ENCODE measurements at places on chromosomes 12 and 14.
A peak's percentile ranks its signal among the peaks of the same experiment; 100 is the strongest.

DNA sequence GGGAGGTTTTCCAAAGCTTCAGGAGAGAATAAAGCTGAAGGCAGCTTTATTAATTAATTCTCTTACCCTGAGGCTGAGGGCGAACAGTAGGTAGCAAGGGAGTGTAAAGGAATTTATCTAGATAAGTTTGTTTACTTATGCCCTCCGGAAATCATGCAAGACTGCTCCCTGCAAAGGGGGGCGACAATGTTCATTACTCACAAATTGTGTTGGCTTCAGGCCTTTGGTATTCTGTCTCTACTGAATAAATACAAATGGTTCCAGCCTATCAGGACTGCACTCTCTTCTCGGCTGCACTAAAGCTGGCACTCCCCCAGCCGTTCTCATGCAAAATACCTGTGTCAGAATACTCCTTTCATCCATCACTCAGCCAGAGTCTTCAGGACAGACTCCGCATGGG, 120.8 kb downstream of the PPHLN1 start:
- DNase-seq = no peak

GRCh38 chr12:85076688-85077430, 40.7 kb downstream of the LRRIQ1 start:
- peak; percentile 90 for DNase-seq

DNA sequence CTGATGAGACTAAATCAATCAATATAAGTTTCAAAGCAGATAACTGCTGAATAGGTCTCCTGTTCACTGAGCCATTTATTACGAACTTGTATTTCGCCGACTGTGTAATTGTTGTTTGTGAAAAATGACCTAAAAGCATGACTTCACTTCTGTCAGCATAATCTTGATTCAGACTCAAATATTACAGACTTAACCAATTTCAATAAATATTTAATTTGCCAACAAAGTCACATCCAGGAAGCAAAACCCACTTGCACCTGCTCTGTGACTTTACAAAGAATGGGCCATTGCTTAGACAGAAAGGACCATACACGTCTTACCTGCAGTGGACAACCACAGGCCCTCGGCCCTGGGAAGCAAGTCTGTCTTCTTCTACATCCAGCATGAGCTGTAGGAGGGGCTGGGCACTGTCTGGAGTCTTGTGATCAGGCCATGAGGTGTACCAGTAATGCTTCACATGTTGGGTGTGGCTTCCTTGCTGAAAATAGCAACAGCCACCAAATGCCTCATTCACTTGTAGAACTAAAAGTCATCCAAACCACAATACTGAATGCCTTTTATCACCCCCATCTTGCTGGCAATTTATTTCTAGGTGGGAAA, 23.5 kb upstream of the PTPRB start:
- peak; percentile 96 for DNase-seq

DNA sequence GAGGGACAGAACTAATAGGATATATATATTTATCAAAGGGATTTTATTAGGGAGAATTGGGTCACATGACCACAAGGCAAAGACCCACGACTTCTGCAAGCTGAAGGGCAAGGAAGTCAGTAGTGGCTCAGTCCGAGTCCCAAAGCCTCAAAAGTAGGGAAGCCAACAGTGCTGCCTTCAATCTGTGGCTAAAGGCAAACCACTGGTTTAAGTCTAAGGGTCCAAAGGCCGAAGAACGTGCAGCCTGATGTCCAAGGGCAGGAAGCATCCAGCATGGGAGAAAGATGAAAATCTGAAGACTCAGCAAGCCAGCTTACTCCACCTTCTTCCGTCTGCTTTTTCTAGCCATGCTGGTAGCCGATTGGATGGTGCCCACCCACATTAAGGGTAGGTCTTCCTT, 157.9 kb upstream of the CRY1 start:
- DNase-seq = no peak

DNA sequence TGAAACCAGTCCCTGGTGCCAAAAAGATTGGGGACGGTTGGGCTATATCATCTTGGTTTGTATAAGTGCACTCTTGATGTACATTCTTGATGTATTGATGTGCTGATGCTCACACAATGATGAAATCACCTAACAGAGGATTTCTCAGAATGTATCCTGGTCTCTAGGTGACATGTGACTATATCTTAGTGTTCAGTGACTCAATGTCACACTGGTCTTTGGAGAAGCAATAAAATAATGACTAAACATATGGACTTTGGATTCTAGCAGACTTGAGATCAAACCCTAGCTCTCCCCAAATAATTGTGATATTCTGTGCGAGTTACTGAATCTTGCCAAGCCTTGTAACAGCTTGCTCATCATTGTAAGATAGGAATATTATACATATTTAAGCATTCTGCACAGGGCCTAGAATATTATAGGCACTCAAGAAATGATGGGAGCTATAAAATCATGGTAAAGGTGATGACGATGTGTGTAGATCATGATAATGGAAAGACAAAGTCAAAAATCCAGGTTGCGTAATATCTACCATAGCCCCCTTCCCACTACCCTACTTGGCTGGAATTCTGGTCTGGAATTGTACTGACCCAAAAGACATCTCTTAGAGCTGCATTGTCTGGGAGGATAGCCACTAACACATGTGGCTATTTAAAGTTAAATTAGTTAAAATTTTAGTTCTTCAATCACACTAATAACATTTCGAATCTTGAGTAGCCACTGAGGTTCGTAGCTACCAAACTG, 117.6 kb upstream of the PWP1 start:
- DNase-seq = no peak

DNA sequence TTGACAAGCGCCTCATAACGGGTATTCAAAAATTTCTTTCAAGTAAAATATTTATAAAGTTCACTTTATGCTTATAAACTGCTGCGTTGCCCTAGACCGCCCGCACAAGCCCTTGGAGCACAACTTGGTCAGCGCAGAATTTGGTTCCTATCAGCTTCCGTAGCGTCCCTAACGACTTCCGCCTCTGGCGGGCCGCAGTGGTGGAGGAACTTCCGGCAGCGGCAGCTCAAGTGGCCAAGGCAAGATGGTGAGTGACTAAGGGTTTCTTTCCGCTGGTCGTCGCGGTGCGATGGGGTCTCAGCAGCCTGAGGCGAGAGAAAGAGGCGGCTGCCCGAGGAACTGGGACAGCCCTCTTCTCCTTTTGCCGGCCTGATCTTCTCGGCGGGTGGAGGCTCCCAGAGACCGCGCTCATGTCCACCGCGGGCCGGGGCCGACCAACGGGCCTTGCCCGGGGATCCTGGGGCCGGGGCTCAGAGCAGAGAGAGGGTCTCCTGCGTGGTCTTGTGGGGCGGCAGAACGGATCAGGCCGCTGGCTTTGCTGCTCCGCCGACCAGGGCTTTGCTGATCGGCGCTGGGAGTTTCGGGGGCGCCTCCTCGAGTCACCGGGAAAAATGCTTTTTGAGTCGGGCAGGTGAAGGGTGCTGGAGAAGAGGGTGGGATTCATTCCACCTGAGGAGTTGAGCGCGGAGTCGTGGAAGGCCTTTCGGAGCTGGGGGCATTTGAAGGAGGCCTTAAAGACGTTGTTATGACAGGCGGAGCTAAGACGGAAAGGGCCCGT, at the start of gene PSMC1:
TSS of gene PSMC1 (plus strand) at position 200 of the 778 bp plus-strand sequence. CDS start at position 245, 45 bp downstream.
- DNase-seq = peak; percentile 87

DNA sequence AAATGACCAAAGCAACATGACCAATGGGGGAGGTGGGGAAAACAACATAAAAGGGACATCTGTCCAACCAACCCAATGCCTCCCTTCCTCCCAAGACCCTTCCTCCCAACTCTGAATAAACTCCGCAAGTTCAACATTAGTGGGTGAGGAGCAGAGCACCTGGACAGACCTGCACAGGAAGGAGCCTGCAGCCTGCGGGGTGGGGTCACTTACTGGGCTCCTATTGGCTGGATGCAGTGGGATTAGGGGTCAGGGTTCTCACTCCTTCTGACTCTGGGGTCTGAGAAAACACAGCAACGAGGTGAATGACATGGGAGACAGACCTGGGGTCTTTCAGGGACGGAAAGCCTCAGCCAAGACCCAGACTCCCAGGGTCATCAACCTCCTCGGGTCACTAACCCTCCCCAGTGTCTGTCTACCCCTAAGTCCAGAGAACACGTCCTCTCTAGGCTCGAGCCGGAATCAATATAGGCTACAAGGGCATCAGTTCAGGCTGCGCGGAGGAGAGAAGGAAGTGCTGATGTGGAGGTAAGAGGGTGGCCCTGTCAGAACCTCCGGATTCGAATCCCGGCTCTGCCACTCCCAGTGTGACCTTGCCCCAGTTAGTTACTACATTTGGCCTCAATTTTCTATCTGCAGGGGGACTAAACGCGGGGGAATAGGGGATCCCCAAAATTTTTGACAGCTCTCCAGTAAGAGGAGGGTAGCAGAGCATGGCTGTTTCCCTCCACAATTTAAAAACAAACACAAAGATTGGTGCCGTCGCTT, 860 bp downstream of the NDRG2 start:
- DNase-seq = no peak

DNA sequence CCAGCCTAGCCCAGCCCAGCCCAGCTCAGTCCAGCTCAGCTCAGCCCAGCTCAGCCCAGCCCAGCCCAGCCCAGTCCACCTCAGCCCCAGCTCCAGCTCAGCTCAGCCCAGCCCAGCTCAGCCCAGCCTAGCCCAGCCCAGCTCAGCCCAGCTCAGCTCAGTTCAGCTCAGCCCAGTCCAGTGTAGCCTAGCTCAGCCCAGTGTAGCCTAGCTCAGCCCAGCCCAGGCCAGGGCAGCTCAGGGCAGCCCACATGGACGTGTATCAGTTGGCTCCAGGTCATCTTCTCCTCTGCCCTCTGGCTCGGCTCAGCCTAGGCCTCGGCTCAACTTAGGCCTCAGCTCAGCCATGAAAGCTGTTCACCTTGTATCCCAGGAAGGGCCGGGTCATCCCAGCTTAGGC, 64.7 kb downstream of the TMEM121 start:
- no peak for DNase-seq

- DNase-seq = no peak
These were observed at the start of gene LRRC74A for GRCh38 chr14:76826122-76826521. LRRC74A (plus strand) TSS chr14:76826408; CDS start chr14:76826698, 290 bp downstream.

DNA sequence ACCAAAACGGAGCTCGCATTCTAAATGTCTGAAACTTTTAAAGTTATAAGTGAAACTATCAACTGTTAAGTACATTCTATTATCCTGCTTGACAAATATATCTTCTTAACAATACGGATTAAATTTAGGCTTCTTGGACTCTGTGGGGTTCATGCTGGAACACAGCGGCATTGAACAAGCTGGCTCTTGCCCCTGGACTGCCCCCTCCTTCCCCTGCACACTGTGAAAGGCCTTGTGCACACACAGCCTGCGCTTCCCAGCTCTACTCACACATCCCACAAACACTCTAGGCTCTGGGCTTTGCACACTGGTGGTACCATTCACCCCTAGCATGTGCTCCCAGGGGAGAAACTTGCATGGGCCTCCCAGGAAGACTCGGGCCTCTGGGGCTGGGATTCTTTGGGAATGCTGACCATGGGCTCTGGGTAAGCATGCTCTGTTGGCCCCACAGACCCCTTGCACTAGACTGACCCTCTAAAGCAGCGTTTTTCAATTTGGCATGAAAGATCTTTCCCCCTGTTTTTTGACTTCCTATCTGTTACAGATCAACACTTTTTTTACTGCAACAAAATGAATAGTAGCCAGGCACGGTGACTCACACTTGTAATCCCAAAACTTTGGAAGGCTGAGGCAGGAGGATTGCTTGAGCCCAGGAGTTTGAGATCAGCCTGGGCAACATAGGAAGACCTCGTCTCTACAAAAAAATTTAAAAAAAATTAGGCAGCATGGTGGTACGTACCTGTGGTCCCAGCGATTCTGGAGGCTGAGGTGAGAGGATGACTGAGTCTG, 96.2 kb upstream of the CPM start:
- DNase-seq = peak; percentile 30

DNA sequence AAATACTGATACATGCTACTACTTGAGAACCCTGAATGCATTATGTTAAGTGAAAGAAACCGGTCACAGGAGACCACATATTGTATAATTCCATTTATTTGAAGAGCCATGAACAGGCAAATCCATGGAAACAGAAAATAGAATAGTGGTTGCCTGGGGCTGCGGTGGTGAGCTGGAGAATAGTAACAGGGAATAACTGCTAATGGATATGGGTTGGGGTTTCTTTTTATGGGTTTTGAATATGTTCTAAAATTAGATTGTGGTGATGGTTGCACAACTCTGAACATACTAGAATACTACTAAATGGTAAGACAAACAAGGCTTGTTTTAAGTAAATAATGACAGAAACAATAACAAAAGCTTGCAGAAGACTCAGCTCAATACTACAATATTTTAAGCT, 293.0 kb downstream of the BTG1 start:
- no peak for DNase-seq

DNA sequence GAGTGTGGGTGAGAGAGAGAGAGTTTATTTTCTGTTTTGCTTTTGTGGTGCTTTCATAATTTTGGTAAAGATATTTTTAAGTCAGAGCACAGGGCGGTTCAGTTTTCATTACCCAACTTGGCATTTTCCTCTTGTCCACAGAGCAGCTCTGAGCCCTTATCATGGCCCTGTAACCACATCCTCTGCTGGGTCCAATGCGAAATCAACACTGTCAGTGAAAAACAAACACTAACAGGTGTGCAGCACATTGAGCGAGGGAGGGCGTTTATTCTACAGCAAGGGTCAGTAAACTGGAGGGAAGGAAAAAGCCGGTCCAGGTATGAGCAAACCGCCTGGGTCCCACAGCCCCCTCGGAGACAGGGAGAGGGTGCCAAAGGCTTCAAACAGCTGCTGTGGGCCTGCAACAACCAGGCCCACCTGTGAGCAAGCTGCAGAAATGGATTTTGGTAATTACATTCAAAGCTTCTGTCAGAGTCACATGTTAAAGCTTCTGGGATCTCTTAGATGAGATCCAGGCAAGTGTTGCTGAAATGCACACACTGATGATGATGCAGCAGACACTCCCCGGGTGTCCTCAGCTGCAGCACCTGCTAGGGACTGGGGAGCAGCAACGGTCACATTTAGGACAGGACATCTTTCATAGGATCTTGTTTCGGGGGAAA, 132.7 kb upstream of the DYRK2 start:
- DNase-seq = peak; percentile 11

GRCh38 chr12:70402597-70402996, 36.5 kb downstream of the KCNMB4 start:
- no peak for DNase-seq

- DNase-seq = no peak
These were observed 28.2 kb upstream of the MMP17 start for GRCh38 chr12:131799828-131800593.

DNA sequence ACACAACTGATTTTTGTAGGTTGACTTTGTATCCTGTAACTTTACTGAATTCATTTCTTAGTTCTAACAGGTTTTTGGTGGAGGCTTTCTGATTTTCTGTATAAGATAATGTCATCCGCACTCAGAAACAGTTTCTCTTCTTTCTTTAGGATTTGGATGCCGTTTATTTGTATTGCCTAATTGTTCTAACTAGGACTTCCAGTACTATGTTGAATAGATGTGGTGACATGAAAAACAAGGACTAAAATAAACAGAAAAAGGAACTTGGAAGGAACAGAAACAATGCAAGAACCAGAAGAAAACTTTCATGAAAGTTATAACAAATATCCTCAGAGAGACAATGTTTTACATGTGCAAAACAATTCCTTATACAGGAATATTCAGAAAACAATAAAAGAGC, 100.3 kb downstream of the GTF2A1 start:
- no peak for DNase-seq

GRCh38 chr12:100199347-100200149, 1.1 kb upstream of the ACTR6 start:
- peak; percentile 6 for DNase-seq

Measured in HT1080 (cell line).